ENCODE measurements at places on chromosomes 2 and 18.

DNA sequence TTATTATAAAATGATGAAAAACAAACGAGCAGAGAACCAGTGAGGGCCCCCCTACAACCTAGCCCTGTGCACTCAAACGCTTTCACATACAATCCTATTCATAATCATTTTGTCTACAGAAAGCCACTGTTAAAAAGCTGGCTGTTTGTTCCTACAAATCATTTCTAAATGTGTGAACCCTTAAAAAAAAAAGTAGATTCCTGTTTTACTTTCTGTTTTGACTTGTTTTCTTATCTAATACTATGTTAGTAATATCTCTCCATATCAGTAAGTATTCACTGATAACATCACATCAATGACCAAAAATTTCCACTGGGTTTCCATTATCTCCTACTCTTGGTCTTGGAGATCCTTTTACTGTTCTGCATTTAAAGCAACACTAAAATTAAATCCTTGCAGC is 128.8 kb upstream of the TTC39C start:
- DNase-seq, result no peak

- no peak for DNase-seq
Measured at GRCh38 chr2:26756337-26756736, 7.7 kb upstream of the SLC35F6 start.

- DNase-seq, result no peak
Measured at GRCh38 chr2:223929571-223930102, 15.5 kb downstream of the WDFY1 start.

- DNase-seq, result no peak
Measured at GRCh38 chr2:8378016-8378810, 303.6 kb upstream of the ID2 start.

GRCh38 chr2:105237045-105237765 is 4.3 kb upstream of the GPR45 start:
- no peak for DNase-seq

DNA sequence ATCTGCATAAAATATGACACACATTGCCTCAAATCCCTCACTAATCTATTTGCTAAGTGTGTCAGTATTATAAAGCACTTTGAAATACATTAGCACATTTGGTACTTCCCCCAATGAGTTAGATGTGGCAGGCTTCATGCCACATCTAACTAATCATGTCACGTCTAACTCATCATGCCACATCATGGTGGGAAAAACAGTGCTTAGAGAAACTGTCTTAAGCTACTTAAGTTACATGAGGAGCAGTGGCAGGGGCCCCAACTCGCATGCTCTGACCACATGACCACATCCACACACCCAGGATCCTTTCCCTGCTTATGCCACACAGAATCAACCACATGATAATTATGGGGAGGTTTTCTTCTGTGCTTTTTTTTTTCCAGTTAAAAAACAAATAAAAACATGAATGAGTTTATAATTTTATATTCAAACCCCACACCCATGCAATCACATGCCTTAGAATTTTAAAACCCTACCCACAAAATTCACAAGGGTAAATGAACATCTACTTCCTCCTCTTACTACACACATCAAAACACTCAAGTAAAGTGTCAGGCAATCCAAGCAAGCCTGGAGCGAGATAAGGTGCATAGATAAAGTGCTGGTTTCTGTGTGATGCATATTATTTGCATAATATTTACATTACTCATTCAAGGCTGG is 1.6 kb downstream of the ABCA12 start:
- DNase-seq, result no peak

GRCh38 chr2:203583701-203584100 is 48.6 kb upstream of the RAPH1 start:
- DNase-seq, result no peak

- DNase-seq, result no peak
Measured at GRCh38 chr2:180742801-180743200, 237.6 kb upstream of the UBE2E3 start.

- no peak for DNase-seq
Measured at GRCh38 chr18:11548396-11548795, 61.0 kb upstream of the SLC35G4 start.

GRCh38 chr2:209985874-209986273 is 16.6 kb upstream of the RPE start:
- DNase-seq, result no peak

- DNase-seq, result no peak
Measured at GRCh38 chr2:70728128-70728527, 39.9 kb downstream of the ADD2 start.

GRCh38 chr2:239829326-239829725 is 195.8 kb downstream of the NDUFA10 start:
- no peak for DNase-seq

DNA sequence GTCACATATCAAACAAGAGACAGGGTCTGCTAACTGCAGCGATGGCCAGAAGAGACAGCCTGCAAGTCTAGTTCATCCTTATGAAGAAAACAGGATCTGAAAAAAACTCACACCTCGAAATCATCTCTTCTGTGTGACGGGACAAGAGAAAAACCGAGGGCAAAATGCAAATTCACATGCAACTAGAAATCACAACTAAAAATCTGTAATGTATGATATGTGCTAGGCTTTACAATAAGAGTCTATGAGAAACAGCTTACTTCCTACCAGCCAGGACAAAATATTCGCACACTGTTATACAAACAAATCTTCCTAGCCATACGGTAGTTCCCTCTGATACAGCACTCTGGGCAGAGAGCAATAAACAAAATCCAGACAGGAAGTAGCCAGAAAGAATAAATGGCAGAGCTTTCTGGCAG is 48.8 kb downstream of the ANKRD44 start:
- no peak for DNase-seq

GRCh38 chr2:238728330-238729260 is 119.3 kb upstream of the TWIST2 start:
- no peak for DNase-seq

GRCh38 chr2:137590102-137590501 is 374.2 kb upstream of the HNMT start:
- DNase-seq, result no peak

GRCh38 chr2:151302404-151302803 is 12.9 kb upstream of the NMI start:
- DNase-seq, result no peak
